Chondrocyte (in vitro differentiated cells): ENCODE measurements at places on chromosomes 1 and 21.

GRCh38 chr1:189530162-189530561 lies 947.5 kb downstream of the BRINP3 start:
- no peak for DNase-seq

GRCh38 chr1:53734650-53735211 lies 4.2 kb downstream of the GLIS1 start:
- no peak for DNase-seq

GRCh38 chr1:93178418-93178817 lies 1.8 kb downstream of the TMED5 start:
- DNase-seq, result no peak

- no peak for DNase-seq
Measured at GRCh38 chr1:222794656-222795474, 20.0 kb upstream of the DISP1 start.
